ENCODE measurements at places on chromosomes 12 and 14.

DNA sequence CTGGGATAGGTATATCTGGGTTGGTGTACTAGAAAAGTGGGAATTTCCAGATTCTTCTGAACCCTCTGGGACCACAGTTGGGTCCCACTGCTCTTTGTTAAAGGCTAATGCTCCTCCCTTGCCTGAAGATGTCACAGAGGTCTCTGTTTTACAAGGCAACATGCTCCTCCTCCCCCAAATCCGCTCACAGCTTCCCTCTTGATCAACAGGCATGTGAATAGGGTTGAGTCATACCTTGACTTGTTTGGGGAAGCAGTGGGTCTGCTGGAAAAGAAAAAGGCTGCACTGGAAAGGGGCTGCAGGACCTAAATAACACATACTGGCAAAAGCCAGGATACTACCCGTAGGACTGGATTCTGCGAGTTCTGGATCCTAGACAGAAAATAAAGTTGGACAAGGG, 165.4 kb upstream of the TMEM260 start:
- DNase-seq: no peak

DNA sequence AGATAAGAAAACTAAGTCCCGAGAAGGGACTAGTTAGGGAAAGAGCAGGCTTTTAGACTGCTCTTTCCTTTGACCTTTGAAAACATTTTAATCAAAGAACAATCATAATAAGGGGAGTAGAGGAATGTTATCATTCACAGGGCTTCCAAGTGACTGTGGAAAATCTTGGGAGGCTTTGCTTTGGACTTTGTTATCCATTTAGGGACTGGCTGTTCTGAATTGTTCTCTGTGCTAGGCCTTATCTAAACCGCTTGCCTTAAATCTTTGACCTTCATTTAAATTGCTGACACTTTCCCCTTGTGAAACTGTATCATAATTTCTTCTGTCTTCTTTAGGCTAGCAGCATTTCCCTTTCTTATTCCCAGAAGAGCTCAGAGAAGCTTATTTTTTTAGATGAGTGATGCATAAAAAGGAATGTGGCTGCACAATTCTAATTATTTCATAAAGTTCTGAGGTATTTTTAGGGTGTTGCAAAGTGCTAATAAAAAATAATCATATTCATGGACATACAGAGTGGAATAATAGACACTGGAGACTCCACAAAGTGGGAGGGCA, 9.5 kb upstream of the CALM1 start:
- no peak for DNase-seq

DNA sequence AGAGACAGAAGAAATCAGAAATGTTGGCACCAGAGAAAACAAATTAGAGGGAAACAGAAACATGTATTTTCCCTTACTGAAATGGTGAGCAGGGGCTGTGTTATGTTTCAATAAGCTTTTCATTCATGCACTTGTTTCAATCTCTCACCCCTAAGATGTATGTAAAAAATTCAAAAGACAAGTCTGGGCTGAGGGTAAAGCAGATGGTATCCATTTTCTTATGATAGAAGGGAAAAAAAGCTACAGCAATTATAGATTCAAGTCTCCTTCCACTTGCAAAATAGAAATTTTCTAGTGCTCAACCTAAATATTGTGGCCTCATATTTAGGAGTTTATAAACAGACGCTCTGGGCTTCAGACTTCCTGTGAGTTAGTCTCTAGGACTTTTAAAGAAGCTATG, 138.3 kb downstream of the ST8SIA1 start:
- no peak for DNase-seq

DNA sequence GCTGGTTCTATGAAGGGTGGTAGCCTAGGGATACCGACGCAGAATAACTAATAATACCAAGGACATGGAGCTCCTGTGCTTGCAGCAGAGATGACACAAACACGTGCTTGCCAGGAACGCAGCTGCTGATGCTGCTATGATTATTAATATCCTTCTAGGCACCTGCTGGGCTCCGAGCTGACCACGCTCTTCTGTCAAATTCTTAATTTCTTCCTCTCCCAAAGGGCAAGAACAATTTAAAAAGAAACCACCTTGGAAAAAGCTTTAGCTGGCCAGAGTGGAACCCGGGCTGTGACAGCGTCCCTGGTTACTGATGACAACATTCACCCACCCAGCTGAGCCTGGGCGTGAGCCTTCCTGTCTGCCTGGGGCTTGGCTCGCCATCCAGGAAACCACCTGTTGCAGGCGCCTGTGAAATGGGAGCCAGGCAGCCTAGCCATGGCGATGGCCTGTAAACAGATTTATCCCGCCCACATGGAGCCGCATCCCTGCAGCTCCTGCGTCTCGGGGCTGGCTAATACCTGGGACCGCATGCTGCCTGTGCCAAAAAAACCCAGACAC, 28.8 kb downstream of the CLMN start:
- peak; percentile 74 for DNase-seq

GRCh38 chr14:95699412-95699811, 13.2 kb downstream of the TCL1B start:
- no peak for DNase-seq

DNA sequence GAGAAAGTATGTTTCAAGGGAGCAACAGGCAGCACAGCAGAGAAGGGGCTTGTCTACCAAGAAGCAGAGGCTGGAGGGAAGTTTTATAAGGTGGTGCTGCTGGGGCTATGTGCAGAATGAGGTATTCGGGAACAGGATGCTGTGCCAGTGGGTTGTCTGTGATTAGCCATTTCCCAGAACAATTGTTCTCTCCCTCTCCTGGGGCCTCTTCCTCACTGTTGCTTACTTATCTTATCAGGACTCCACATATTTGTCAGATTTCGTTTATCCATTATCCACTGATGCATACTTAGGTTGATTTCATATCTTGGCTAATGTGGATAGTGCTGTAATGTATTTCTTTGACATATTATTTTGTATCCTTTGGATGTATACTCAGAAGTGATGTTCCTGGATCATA, 195.1 kb upstream of the RTL1 start:
- DNase-seq: no peak

DNA sequence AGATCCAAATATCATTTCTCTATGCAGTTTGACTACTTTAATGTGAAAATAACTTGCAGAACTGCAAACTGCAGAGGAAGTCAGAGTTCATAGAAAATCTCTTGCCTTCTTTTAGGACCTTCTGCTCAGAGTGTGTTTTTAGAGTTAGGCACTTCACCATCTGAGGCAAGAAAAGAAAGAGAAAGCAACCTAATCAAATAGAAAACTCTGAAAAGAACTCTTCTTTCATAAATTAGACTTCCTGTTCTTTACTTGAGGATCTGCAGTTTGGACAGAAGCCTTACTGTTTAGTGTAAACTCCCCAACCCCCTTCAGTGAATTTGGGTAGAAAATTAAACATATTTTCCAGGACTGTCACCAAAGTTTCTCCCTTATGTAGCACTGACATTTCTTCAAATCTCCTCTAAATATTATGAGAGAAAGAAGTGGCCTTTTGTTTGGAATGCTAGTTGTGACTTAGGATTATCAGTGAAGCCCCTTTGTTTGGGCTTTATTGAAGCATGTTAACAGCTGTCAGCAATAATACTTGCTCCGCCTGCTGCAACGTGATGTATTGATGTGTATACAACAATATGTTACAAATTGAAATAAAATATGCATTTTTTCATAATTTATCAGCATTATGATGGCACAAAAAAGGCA, 99.5 kb downstream of the PDZRN4 start:
- DNase-seq: no peak

DNA sequence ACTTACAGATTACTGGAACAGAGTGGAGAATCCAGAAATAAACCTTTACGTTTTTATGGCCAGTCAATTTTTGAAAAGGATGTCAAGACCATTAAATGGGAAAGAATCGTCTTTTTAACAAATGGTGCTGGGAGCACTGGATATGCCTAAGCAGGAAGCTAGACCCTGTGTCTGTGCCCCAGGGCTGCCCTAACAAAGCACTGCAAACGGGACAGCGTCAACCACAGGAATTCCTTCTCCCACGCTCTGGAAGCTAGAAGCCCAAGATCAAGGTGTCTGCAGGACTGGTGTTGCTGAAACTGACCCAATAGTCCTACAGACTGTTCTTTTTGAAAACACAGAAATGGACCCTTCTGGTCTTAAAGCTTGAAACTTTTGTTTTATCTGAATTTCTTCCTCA, 9.3 kb upstream of the TMEM121 start:
- no peak for DNase-seq
